ENCODE measurements at places on chromosomes 3 and 15.

GRCh38 chr3:62372621-62373041 lies 719 bp downstream of the FEZF2 start:
- DNase-seq = no peak

DNA sequence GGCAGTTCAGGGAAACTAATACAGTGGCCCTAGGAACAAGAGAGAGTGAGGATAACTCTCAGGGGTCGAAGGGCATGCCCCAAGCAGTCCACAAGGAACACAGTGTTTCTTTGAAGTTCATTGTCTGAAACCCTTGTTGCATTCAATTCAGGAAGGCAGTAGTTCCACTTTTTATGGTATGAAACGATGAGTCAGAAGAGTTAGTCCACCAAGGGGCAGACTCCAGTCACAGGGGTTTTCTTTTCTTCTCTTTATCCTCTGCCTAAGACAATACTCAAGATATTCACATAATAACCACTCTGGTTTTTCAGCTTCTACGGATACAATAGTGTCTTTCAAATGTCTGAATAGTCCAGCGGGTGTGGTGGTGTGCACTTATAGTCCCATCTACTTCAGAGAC lies 23.7 kb upstream of the TICRR start:
- DNase-seq = no peak

GRCh38 chr3:102796804-102797203 lies 362.0 kb downstream of the ZPLD1 start:
- no peak for DNase-seq

DNA sequence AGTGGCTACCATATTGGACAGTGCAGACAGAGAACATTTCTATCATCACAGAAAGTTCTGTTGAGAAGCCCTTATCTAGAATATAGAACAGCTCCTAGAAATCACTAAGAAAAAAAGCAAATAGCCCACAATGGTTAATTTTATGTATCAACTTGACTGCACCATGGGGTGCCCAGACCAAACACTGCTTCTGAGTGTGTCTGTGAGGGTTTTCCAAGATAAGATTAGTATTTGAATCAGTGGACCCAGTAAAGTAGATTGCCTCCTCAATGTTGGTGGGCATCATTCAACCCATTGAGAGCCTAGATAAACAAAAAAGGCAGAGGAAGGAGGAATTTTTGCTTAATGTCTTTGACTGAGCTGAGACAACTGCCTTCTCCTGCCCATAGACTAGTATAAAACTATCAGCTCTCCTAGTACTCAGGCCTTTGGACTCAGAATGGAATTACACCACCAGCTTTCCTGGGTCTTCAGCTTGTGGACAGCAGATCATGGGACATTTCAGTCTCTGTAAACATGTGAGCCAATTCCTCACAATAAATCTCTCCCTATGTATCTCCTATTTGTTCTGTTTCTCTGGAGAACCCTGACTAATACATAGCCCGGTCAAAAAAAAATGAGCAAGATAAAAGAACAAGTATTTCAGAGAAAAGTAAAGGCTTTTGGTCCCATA lies 55.9 kb upstream of the OXTR start:
- no peak for DNase-seq
